ENCODE measurements at places on chromosomes 1 and 21. TPM values are rescaled to one million over a fixed set of nuclear protein-coding genes. Genes with fewer than 3 reads are reported as not detected.

Gene SUCO
- 79.7 TPM for polyA plus RNA-seq

Gene CYP4Z1
- polyA plus RNA-seq = 0.52 TPM

Gene HSF2BP
- polyA plus RNA-seq = 3.0 TPM

Gene CHI3L2
- polyA plus RNA-seq = 0.20 TPM

DNA sequence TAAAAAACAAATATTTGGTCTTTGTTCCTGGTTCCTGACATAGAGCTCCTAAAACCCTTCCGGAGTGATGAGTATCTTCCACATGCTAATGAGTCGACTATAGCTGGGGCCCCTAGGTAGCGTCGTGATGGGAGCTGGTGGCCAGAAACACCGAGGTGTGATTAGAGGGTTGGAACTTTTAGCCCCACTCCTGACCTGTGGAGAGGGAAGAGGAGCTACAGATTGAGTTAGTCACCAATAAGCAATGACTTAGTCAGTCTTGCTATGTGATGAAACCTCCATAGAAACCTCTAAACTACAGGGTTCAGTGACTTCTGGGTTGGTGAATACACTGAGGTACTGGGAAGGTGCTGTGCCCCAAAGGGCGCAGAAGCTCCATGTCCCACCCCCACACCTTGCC, 30.1 kb upstream of the PLD5 start:
- no peak for DNase-seq

DNA sequence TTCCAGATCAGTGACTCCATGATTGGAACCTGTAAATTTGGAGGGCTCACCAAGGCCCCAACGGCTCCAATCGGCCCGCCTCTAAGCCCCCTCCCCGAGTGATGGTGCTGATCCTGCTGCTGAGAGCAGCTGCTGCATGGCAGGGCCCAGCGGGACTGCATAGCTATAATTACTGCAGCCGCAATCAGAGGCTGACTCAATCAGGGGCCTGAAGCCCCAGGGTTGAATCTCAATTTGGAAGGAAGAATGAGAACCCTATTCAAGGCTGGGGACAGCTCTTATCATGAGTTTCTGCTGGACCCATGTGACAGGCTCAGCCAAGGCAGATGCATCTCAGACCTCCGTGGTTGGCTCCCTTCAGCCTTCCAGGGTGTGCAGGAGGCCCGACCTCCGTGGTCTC, 42.8 kb upstream of the MAGOH start:
- no peak for DNase-seq

- no peak for DNase-seq
These were observed 87.4 kb downstream of the PLXNA2 start for GRCh38 chr1:208156741-208157140.

DNA sequence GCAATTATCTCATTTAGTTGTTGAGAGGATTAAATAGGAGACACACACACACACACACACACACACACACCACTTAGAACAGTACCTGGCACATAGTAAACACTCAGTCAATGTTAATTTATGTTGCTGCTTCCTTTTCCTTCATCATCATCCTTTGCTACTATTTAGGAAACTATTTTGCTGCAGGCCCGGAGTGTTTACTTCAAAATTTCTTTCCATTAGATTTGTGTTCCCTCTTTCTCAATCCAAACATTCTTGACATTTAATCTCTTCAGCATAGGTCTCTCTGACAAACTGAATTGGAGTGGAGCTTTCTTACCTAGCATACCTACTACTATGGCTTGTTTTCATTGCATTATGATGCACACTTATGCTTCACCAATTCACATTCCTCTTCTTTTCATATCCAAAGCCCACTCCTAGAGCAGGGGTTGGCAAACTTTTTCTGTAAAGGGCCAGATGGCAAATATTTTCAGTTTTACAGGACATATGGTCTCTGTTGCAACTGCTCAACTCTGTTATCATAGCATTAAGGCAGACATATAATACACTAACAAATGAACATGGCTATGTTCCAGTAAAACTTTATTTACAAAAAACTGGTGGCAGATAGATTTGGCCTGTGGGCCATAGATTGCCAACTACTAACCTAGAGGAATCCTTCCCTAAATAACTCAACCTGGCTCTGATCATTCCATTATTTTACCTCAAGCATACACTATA, 49.5 kb downstream of the SCMH1 start:
- no peak for DNase-seq

GRCh38 chr1:217574265-217574949, 56.5 kb downstream of the GPATCH2 start:
- DNase-seq = no peak

GRCh38 chr1:33280091-33280661, 23.9 kb downstream of the ZNF362 start:
- no peak for DNase-seq
